NCI-H1048 (cell line): ENCODE measurements at places on chromosomes 6 and 20.

- no peak for DNase-seq
These were observed 809.4 kb downstream of the PHF3 start for GRCh38 chr6:64445038-64445437.

DNA sequence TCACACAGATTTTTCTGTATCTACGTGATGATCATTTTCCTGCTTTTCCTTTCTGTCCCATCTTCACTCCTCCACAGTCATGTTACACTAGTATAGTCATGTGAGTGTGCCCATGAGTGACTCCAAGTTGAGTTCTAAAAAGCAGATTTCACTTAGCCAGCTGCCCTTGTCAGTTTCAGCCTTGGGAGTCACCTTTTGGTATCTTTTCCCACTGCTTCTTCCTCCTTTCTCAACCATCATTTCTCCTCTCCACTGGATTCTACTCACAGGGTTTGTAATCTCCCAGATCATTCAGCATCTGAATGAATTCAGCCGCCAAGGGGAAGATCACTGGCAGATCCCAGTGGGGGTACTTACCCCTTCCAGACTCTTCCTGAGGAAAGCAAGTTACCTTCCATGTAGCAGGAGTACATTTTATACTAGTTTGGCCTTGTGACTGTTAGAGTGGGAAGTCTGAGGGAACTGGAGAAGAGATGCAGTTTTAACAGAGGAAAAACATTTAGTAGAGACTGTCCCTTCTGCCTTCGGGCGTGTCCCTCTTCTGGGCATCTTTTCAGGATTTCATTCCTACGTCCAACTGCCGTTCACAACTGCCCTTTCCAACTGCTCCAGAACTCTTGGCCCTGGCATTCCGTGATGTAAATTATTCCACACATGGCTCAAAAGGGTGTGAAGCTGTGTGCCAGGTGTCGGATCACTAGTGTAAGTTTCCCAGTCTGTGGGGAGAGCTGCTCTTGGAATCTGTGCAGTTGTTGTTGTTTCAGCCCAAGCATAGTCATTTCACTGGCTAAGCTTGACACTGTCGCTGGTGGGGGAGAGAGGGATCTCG lies 38.9 kb downstream of the BICRAL start:
- DNase-seq = no peak

DNA sequence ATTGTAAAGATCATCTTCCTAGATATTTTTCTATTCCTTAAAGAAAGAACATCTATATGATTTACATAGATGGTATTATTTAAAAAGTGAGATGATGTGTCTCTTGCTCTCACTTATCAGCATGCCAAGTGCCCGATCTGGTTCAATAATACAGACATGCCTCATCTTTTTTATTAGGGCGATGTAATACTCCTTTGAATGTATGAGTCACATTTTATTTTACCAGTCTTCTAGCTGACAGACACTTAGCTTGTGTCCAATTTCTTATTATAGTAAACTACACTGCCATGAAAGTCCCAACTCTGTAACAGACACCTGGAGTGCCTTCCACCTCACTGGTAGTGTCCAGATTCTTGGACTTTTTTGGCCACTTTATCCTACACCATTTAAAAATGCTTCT lies 586.6 kb upstream of the BTBD3 start:
- DNase-seq = no peak

DNA sequence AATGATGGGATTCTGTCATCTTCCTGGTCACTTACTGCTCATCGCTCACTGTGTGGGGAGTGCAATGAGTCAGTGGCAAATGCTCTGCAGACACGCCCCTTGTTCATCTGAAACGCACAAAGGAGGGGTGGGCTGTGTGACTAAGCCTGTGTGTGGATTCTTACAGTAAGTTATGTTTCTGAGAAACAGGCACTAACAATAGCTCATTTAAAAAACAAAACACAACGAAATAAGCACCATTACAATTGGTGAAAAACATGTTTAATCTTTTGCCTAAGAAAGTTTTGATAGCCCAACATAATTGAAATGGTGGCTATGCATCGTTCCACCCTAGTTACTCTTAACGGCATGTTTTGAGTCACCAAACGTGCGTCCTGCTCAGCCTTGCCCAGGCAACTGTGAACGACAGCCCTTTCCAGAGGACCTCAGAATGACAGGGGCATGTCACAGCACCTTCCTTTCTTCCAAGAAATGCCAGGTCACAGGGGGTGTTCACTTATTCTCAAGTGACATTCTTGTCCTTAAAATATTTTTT lies 118.4 kb upstream of the SGK1 start:
- no peak for DNase-seq

GRCh38 chr6:50873167-50873566 lies 54.5 kb downstream of the TFAP2B start:
- no peak for DNase-seq

GRCh38 chr6:135004399-135004798 lies 50.2 kb downstream of the HBS1L start:
- no peak for DNase-seq

- no peak for DNase-seq
These were observed 274.0 kb upstream of the POU3F2 start for GRCh38 chr6:98560418-98560817.
